MM.1S (cell line): ENCODE measurements at places on chromosomes 1 and 21.

DNA sequence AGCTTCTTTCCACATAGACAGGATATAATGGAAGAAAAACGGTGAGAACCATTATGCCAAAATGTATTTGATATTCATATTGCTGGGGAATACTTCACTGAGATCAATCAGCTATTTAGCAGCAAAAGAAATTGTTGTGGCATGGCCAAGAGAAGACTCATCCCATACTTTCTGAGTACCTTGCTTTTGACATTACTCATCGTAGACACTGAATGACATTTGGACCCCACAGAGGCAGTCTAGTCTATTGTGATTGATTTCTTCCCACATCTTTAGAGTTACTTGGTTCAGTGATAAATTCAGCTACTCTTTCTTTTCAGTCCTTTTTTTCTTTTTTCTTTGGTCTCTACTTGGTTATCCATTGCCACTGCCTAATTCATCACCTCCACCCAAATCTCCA is 22.1 kb downstream of the ATP1B1 start:
- no peak for DNase-seq

DNA sequence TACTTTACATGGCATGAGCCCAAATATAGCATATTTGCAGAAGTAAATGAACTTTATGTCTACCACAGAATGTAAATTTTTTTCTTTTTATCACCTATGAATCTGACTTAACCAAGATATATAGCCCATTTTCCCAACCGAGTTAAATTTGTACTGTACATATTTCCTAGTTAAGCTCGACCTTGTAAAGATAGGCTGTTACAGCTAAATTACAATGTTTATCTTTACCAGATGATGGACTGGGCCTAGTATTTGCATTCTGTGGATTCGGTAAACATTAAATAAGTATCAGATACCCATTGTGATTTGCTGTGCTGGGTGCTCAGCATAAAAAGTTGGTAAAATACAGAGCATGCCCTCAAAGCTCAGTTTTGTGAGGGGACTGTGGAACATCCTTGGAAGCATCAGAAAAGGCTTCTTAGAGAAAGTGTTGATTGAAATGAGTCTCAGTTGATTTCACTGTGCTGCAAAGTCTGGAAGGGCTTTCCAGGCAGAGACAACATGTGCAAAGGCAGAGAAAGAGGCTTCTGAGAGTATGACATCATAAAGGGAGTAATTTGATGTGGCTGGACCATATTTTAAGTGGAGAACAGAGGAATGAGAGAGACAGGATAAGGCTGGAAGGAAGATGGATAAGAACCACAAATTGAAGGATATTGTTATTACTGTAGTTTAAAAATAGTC is 27.4 kb downstream of the MORC3 start:
- no peak for DNase-seq

- DNase-seq = no peak
These were observed 27.7 kb upstream of the RIPK4 start for GRCh38 chr21:41794600-41794999.

DNA sequence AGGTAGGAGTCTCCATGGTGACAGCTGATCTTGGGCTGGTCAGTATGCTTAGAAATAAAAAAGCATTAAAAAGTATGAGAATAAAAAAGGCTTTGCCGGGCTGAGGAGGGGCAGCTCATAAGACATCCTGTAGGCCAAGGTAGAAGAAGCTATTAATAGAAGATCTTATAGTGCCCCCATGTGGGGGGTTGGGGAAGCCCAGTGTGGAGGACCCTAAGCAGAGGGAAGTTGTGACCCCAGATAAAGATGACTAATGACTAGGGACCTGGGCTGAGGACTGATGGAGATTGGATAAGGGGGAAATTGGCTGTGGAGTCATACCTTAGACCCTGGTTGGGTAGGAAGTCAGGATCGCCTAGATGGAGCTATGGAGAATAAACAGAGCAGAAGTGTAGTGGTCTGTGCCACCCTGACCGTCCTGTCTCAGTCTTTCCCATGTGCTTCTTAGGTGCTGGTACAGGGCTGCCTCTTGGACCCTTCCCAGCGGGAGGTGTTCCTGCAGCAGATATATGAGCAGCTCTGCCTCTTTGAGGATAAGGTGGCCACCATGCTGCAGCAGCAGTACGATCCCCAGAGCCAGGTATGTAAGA is 25.0 kb downstream of the SZT2 start:
- DNase-seq = peak; percentile 43

DNA sequence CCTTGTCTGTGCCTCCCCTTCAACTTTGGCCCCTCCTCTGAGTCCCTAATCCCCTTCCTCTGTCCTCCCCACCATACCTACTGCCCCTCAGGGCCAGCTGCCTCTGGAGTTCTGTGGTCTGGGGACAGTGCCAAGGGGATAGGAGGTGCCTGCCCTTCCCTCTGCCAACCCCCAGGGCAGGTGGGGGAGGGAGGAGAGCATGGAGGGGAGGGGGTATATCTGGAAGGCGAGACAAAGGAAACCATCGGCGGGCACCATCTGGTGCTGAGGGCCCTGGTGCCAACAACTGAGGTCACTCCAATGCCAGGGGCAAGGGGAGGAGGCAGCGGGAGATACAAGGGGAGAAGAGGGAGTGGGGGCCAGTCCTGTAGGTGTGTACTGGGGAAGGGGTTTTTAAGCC is 9.6 kb downstream of the RAB25 start:
- no peak for DNase-seq

DNA sequence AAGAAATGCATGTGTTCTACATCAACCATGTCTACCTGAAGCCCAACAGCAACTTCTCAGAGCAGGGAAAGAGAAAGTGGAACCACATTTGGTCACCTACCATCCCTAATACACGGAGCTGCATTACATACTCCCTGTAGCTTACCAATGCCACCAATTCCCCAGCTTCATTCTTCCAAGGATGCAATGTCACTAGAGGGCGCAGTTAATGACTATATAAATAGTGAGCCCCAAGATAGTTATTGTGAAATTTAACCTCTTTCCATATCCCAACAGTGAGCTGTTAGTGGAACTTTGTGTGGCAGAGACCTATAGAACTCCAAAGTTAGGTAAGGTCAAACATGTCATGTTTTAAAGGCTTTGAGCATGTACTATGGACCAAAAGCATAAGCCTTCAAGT is 618.3 kb downstream of the SMYD3 start:
- DNase-seq = no peak

GRCh38 chr1:230271300-230272035 is 154.7 kb downstream of the PGBD5 start:
- DNase-seq = no peak

DNA sequence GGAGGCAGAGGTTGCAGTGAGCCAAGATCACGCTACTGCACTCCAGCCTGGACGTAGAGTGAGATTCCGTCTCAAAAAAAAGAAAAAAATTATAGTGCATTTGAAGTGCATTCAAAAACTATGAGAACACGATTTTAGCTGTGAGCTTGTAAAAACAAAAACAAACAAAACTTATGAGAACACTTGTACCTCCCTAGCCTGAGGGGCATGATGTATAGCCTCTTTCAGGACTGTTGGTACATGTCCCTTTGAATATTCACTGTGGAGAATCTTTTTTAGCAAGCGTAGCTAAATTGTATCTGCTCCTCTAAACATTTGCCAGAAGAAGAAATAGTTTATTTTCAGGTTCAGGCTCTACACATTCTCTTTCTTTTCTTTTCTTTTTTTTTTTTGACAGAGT is 9.5 kb upstream of the DEGS1 start:
- no peak for DNase-seq

- DNase-seq = no peak
These were observed 32.0 kb upstream of the CD2 start for GRCh38 chr1:116722016-116722838.

GRCh38 chr1:91864017-91864700 is 21.8 kb downstream of the TGFBR3 start:
- DNase-seq = no peak

GRCh38 chr1:227887697-227888403 is 59.9 kb downstream of the WNT9A start:
- no peak for DNase-seq

DNA sequence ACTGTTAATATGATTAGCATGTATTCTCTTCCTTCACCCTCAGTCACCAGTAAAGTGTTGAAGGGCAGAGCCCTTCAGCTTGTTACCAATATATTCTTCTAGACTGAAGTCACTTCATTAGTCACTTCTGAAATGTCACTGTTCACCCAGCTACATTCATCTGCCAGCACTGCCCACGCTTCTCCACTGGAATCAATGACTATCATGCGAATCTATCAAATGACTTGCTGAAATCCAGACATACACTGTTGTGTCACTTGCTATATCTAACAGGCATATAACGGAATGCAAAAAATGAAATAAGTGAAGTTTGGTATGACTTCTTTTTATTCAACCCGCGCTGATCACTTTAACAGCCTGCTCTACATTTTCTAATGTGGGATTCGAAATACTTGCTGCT is 16.1 kb downstream of the FH start:
- no peak for DNase-seq

- DNase-seq = no peak
These were observed 827 bp downstream of the FMN2 start for GRCh38 chr1:240092301-240093119.

DNA sequence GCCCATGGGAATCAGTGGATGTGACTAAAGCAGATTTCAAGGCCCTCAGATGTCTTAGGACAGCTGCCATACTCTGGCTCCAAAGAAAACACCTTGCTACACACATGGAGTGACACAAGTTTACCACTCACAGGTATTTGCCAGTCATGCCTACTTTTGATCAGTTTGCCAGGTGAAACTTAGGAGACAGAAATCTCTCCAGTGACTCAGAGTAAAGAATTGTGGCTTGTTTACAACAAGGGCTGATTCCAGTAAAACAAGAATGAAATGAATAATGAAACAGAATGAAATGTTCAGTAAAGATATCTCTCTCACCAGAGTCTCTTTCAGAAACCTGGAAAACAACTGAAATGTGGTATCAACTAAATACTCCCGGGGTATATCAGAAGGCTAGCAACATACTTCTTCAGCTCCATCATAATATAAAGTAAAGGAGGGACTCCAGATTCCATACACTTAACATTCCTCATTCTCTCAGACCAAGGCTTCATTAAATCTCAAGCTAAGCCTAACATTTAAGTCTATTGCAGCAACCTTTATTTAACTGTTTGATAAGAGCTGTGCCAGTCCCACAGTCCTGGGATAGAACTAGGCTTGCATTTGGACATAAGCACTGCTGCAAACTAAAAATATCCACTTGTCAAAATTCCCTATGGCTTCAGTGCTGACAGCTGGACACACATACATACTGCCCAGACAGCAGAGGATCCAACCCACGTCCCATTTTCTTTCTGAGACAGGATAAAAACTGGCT is 143.3 kb downstream of the SIPA1L2 start:
- peak; percentile 4 for DNase-seq

GRCh38 chr1:12098786-12099185 is 35.7 kb downstream of the TNFRSF8 start:
- DNase-seq = no peak

DNA sequence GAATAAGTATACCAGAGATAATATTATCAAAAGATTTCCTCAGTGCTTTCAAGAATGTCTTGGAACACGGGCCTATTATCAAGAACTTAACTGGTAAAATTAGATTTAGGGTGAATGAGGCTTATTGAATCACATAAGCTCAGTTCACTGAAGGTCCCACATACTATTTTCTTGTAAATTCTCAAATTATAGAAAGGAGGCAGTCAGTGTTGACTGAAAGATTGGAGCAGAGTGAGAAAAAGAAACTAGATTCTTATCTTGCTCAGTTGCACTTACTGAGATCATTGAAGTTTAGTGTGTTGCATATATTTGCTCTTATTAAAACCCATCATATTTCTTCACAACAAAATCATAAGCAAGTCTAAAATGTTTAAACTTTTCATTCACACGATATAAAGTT is 3.9 kb upstream of the RGS1 start:
- no peak for DNase-seq

DNA sequence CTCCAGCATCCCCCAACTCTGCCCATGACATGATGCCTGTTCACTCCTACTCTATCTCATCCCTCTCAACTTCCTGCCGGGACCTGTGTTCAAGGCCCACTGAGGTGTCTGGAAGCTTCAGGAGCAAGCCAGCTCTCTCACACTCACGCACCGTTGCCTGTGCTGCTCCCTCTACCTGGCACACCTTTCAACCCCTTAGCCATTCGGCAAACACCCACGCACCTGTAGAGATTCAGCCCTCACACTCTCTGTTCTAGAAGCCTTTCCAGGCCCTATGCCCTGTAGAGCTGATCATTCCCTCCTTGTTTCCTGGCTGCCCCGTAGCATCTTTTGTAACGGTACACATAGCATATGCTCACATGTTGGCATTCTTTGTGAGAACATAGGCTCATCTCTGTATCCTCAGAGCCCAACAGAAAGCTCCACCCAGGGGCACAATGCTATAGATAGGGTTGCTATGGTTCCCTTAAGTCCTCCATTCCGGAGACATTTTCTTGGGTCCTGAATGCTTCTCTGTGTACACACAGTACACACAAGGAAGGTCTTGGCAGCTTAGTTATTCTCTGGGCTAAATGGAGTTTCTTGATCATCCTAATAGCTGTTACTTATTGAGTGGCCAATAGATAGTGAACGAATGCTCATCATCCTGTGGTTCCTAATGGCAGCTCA is 1.3 kb downstream of the C8B start:
- no peak for DNase-seq

DNA sequence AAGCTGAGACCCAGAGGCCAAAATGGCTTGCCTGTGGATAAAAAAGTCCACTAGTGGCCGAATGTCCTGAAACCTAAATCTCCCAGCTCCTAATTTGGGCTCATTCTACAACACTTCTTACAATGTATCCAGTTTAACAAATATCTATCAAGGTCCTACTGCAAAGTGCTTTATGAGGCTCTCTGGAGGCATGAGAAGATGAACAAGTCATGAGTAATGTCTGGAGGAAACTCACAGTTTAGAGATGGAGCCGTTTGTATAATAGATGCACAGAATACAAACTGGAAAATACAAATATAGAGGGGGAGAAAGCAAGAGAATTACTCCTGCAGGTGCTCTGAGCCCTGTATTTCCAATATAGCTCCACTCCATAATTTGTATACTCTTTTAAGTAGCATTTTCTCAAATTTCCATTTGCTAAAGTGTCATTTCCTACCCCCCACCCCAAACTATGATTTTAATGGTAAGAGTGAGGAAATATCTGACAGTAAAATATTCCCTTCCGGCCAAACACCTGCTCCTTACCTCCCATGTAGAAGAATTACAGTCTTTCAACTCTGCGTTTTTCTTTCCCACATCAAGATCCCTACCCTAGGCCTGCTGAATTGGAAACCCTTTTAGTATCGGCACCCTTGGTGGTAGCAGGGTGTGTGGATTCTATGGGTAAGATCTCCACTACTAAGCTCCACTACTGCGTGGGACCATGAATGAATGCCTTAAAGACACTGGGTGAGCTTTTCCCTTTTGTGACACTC is 3.3 kb upstream of the ADAMTS5 start:
- DNase-seq = no peak
